ENCODE measurements at places on chromosomes 1 and 21.

GRCh38 chr1:169193191-169193850, 86.8 kb downstream of the ATP1B1 start:
- no peak for DNase-seq

- no peak for DNase-seq
Measured at GRCh38 chr1:167450843-167451242, 67.5 kb downstream of the CD247 start.

- DNase-seq = no peak
Measured at GRCh38 chr1:10387677-10388386, 11.0 kb upstream of the PGD start.

DNA sequence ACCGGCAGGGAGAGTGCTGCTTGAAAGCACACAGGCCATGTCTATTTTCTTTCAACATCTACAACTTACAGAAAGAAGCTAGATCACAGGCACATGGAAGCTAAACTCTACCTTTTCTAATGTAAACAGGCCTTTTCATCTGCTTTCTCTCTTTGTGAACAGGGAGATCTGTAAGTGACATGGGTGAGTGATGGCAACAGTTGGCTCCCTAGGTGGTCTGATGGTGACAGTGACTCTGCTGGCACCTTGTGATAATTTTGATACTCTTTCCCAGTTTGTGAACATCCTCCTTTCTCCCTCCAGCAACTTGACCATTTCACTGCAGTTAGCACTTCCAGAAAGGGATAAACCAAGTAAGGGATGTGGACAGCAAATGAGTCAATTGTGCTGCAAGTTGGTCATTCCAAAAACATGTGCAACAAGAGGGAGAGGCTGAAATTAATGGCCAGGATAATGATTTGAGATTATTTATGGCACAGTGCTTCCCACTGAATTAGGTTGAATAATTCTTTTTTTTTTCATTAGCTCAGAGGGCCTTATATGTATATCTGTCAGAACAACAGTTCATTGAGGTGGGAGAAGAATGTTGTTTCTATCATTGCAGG, 89.5 kb downstream of the XCL2 start:
- no peak for DNase-seq

DNA sequence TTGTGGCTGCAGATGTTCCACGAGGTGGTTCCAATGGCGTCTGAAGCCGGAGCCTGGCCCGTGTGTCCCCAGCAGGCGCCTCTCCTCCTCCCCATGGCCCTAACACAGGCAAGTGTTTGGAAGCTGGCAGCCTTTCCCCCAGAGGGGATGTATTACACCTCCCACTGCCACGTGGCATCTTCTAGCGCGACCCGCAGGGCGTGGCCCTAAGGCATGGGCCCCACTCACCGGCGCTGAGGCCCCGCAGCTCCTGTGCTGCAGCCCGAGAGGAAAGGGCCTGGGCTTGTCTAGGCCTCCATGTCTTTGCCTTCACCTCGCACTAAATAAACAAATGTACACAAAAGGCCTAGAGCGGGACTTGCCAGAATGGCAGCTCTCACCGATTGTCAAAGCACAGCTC, 37.9 kb downstream of the SLC66A1 start:
- no peak for DNase-seq

- no peak for DNase-seq
Measured at GRCh38 chr1:164649146-164649545, 90.2 kb downstream of the PBX1 start.

- DNase-seq = no peak
Measured at GRCh38 chr1:186605762-186606350, 74.4 kb downstream of the PTGS2 start.

Measured in stimulated activated CD4-positive, alpha-beta T cell treated with anti-CD3 and anti-CD28 coated beads, TNF-alpha, amount 100 ng/mL, for 24 hours (primary cell).